ENCODE measurements at places on chromosomes 4 and X. TPM values are rescaled to one million over a fixed set of nuclear protein-coding genes. Genes with fewer than 3 reads are reported as not detected.

ERCC6L gene
- total RNA-seq: 2.4 TPM

DSPP gene
- not detected for total RNA-seq

CDS1 gene
- 0.05 TPM for total RNA-seq

MTM1 gene
- 16.7 TPM for total RNA-seq

NPY2R gene
- total RNA-seq: not detected

WDR1 gene
- 344 TPM for total RNA-seq

GASK1B gene
- total RNA-seq: 205 TPM

TMPRSS11F gene
- total RNA-seq: not detected

KDM5C gene
- 175 TPM for total RNA-seq

VCX2 gene
- total RNA-seq: not detected

NPNT gene
- total RNA-seq: 0.09 TPM

UXT gene
- total RNA-seq: 95.6 TPM

TAF7L gene
- not detected for total RNA-seq

KDM6A gene
- 23.0 TPM for total RNA-seq

CLDN34 gene
- not detected for total RNA-seq

TRIM75 gene
- not detected for total RNA-seq

SSX2B gene
- total RNA-seq: not detected

TCEAL7 gene
- total RNA-seq: 1.2 TPM

SHOX gene
- total RNA-seq: not detected

ARR3 gene
- total RNA-seq: not detected

AGA gene
- 23.8 TPM for total RNA-seq

ITGB1BP2 gene
- 1.3 TPM for total RNA-seq

INPP4B gene
- 20.9 TPM for total RNA-seq

IGSF1 gene
- not detected for total RNA-seq

PIR gene
- 165 TPM for total RNA-seq

RXFP1 gene
- total RNA-seq: not detected

LDB2 gene
- 258 TPM for total RNA-seq

ATP5ME gene
- 95.5 TPM for total RNA-seq

RAB41 gene
- total RNA-seq: not detected

LRCH2 gene
- 12.6 TPM for total RNA-seq

DUX4 gene
- total RNA-seq: not detected

DRD5 gene
- not detected for total RNA-seq

PLRG1 gene
- 70.3 TPM for total RNA-seq

HTRA3 gene
- total RNA-seq: 3.6 TPM

SPANXN4 gene
- not detected for total RNA-seq

ABCG2 gene
- total RNA-seq: 96.0 TPM

CASP6 gene
- 71.5 TPM for total RNA-seq

TKTL1 gene
- not detected for total RNA-seq

TBX22 gene
- not detected for total RNA-seq

FUNDC1 gene
- 9.9 TPM for total RNA-seq

DCAF4L1 gene
- 0.17 TPM for total RNA-seq

TLR3 gene
- total RNA-seq: 2.4 TPM

FGF5 gene
- total RNA-seq: under 0.01 TPM

RADX gene
- total RNA-seq: 0.14 TPM

TMSB15C gene
- 4.3 TPM for total RNA-seq

APLN gene
- 124 TPM for total RNA-seq

GIMD1 gene
- total RNA-seq: not detected

FBXW7 gene
- 105 TPM for total RNA-seq

UBA6 gene
- total RNA-seq: 262 TPM

AFAP1 gene
- 81.3 TPM for total RNA-seq

CT47B1 gene
- total RNA-seq: not detected

TREX2 gene
- total RNA-seq: 4.1 TPM

REPS2 gene
- total RNA-seq: 6.5 TPM

All from dermis blood vessel endothelial cell (primary cell).